ENCODE measurements at places on chromosomes 1 and 21. TPM values are rescaled to one million over a fixed set of nuclear protein-coding genes. Genes with fewer than 3 reads are reported as not detected.
A peak's percentile ranks its signal among the peaks of the same experiment; 100 is the strongest.

- no peak for DNase-seq
These were observed 15.8 kb downstream of the TP73 start for GRCh38 chr1:3668148-3668547.

GRCh38 chr1:35369922-35370671, 101.6 kb downstream of the ZMYM4 start:
- peak; percentile 78 for DNase-seq

DNA sequence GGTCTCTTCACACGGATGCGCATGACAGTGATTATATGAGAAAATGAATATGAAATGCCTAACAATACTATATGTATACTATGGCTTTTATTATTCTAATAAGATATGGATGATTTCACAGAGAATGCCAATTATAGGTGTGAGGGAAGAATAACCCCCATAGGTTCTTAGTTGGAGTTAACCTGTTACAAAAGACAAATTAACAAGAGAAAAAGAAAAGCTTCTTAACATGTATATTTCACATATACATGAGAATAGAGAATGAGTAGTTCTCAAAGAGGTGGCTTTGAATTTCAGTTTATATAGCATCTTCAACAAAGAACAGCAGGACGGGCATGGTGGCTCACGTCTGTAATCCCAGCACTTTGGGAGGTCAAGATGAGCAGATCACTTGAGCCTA, 24.0 kb upstream of the DMRTB1 start:
- no peak for DNase-seq

DNA sequence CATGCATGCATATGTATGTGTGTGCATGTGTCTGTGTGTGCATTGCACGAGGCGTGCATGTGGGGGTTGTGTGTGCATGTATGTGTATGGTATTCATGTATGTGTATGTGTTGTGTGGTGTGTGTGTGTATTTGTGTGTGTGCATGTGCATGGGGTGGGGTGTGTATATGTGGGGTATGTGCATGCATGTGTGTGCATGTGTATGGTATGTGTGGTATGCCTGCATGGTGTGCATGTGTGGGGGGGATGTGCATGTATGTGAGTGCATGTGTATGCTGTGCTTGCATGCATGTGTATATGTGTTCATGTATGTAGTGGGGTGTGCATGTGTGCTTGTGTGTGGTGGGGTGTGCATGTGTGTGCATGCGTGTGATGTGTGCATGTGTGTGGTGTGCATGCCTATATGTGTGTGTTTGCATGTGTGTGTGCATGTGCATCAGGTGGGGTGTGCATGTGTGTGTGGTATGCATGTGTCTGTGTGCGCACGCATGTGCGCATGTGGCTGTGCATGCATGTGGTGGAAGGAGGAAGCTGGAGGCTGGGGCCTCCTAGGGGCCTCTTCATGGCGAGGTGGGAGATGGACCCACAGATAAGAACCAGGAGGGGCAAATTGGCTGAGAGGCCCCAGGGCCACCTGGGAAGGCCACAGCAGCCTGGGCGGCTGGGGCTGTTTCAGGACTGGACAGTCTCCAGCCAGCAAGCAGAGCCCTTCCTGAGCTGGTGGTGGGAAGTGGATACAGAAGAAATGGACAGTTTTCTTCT, 35.9 kb upstream of the ARF1 start:
- DNase-seq, result no peak

ANKRD13C gene
- polyA plus RNA-seq, result 20.8 TPM

RGS18 gene
- 1.0 TPM for polyA plus RNA-seq

- peak; percentile 83 for DNase-seq
These were observed 1.2 kb downstream of the PIK3C2B start for GRCh38 chr1:204493145-204493983.

- peak; percentile 38 for DNase-seq
These were observed 83.1 kb downstream of the PTBP2 start for GRCh38 chr1:96804648-96805047.

KRTAP6-3 gene
- polyA plus RNA-seq, result not detected

PTGFRN gene
- 151 TPM for polyA plus RNA-seq

APCS gene
- not detected for polyA plus RNA-seq

DNA sequence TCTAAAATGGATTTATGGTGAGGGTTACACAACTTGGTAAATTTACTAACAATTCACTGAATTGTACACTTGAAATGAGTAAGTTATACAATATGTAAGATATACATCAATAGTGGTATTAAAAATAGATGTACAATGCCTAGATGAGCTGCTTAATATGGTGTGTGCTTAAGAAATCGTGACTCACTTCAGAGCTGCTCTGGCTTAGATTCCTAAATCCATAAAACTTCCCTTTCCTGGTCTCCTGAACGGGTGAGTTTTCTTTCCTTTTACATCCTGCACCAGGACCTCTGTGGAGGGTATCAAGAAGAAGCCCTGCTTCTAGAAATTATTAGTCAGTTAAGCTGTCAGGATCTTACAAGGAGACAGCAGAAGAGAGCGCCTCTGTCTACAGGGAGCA, 30.4 kb downstream of the H3-3A start:
- DNase-seq, result no peak

TTC34 gene
- polyA plus RNA-seq, result 0.18 TPM

DNA sequence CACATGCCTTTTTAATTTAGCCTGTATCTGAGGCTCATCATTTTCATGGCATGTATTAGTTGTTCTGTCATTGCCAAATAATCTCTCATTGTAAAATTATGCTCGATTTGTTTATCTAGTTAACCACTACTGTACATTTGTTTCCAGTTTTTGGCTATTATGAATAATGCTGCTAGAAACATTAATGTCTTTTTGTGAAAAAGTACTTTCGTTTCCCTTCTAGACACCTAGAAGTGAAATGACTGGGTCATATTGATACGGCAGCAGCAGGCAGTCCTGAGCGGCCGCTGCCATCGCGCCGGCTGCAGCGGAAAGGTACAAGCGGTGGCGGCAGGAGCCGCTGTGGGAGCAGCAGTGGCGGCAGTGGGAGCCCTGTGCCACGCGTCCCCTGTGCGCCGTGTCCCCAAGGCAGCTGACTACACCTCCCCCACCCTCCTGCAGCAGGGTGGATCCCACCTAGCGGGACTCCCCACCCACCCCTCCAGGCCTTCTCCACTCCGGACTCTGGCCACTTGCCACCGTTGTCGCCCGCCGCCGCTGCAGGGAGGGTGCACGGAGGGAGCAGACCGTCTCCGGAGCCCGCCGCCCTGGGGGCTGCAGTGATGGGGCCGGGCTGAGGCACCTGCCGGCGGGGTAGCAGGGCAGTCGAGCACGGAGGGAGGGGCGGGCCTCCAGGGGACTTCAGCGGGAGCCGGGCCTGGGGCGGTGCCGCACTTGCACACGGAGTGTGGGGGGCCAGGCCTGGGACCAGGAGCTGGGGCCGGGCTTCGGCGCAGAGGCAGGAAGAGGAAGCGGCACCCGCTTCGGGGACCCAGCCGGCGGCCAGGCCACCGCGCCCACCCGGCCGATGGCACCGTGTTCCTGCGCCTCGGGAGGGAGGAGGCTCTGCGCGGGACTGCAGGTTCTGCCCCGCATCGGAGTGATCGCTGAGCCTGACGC, 66.8 kb upstream of the RGS7 start:
- peak; percentile 26 for DNase-seq

GRCh38 chr21:41045534-41046268, 122.3 kb upstream of the BACE2 start:
- DNase-seq, result peak; percentile 64

- DNase-seq, result peak; percentile 77
These were observed 35.2 kb downstream of the DNASE2B start for GRCh38 chr1:84433258-84434080.

GRCh38 chr1:43945674-43946235, 995 bp upstream of the IPO13 start:
- DNase-seq, result no peak

KRTAP21-2 gene
- polyA plus RNA-seq, result not detected

- DNase-seq, result no peak
These were observed 135.4 kb downstream of the PLXNA2 start for GRCh38 chr1:208108646-208109330.

DNA sequence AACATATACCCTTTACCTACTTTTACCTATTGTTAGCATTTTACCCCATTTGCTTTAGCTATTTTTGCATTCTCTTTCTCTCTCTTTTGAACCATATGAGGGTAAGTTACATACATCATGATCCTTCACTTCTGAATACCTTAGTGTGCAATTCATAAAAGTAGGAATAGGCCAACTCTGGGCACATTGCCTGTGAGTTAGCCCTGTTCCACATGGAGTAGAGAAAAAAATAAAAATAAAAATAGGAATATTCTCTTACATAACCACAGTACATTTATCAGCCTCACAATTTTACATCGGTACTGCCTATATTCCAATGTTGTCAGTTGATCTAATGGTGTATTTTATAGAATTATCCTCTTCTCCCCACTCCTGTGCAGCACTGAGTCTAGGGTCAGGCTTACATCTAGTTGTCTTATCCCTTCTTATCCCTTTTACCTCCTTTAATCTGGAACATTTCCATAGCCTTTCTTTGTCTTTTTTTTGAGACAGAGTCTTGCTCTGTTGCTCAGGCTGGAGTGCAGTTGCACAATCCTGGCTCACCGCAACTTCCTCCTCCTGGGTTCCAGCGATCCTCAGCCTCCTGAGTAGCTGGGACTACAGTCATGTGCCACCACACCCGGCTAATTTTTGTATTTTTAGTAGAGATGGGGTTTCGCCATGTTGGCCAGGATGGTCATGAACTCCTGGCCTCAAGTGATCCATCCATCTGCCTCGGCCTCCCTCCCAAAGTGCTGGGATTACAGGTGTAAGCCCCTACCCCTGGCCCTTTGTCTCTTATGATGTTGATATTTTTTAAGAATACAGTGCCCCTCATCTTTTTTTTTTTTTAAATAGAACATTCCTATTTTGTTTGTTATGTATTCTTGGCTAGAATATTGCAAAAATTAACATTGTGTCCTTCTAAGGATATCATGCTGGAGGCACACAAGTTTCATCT, 11.1 kb upstream of the SLC30A1 start:
- peak; percentile 54 for DNase-seq

GRCh38 chr1:19967808-19968207, 11.6 kb downstream of the PLA2G2A start:
- no peak for DNase-seq

DNA sequence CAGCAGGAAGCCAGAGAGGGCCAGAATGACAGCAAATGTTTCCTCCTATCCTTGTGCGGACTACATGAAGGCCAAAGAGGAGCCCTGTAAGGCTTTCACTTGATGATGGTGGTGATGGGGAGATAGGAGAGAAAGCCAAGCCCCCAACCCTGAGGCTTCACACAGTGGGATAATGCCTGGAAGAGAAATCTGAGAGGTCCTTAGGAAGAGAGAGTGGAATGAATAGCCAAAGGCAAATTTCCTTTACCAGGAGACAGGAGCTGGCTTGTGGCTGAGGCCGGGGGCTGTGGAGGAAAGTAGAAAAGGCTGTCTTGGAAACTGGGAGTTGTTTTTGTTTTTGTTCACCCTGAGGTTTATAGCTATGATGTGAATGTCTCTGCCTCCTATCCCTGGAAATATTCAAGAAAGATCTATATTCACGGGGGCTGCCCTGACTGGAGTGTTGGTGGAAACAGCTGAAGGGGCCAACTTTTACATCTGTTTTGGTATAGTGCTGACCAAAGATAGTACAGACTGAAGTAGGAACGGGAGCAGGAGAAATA, 13.0 kb upstream of the RNF19B start:
- no peak for DNase-seq
